Fibroblast of skin of scalp (primary cell): ENCODE measurements at places on chromosomes 13 and 19.
A peak's percentile ranks its signal among the peaks of the same experiment; 100 is the strongest.

- no peak for DNase-seq
These were observed 62.9 kb upstream of the SPATA13 start for GRCh38 chr13:24097667-24098066.

GRCh38 chr13:72931311-72931710, 127.5 kb upstream of the KLF5 start:
- no peak for DNase-seq

DNA sequence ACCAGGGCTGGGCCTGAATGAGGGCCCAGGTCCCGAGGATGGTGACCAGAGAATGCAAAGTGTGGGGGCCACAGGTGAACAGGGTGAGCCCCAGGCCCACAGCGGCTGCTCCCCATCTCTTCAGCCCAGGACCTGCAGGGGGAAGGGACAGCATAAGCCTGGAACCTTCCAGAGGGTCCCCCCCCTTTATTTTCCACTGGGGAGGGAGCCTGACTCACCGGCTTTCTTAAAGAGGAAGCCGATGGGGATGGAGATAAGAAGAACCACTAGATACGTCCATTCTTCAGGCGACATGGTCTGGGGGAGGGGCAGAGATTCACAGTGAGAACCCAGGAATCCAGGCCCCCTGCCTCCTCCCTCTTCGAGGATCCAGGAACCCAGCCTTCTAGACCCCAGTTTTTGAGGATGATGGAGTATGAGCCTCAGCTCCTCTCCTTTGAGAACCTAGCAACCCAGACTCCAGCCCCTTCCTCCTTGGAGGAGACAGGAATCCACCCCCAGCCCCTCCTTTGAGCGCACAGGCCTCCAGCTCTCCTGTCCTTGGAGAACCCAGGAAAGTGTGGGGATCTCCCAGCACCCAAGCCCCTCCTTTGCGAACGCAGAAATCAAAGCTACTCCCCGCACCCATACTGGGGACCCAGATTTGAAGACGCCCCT, 1.0 kb downstream of the MBOAT7 start:
- peak; percentile 33 for DNase-seq

DNA sequence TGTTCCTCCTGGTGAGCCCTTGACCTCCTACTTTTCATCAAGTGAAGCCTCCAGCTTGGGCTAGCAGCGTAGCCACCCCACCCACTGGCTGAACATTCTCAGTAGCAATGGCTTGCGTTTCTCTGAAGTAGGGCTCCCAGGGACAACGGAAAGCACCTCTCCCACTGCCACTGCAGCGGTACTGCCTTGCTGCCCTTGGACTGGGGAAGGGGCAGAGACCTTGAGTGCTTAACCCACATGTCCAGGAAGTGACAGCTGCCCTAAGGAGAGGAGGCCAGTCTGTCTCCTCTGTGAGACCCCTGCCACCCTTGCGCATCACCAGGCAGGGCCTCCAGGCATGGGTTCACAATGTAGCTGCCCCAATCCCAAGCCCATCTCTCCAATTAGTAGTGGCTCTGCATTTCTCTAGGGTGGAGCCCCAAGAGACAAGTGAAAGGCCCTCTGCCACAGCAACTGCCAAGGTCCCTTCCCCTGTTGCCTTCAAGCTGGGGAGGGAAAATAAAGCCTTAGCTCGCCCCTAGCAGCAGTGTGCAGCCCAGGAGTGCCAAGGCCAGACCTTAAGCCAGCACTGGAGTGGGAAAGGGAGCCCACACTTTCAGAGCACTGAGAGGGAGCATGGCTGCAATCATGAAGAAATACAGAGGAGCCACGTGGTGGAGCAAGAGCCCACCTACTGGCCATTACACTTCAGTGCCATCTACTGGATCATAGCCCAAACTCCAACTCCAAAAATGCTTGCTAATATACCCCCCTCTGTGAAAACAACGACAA, 175.9 kb upstream of the TRPC4 start:
- peak; percentile 58 for DNase-seq

DNA sequence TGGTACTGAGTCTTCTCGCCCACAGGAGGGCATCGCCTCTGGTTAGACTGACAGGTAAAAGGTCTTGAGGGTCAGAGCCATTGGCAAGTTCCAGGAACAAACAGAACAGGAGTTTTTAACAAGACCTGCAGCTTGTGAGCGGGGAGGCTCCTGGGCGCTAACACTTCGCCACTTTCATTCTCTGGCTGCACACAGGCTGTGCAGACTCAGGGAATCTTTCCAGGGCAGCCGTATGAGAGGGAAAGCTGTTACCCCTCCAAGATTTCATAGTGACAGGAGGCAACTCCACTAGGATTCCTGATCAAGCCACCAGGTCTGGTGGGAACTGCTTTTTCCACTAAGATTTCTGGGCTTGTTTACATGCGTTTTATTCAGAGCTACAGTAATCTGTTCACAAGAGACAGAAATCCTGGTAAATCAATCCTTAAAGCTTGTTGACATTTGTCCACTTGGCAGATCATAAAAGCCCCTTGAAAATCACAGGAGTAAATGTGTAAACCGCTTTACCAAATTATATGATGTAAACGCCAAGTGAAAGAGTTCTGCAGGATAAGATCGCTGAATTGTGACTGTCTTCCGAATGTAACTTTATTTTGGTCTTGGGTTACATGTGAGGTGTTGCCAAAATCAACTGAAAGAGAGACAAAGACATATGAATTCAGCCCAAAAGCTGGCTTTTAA, 190.6 kb downstream of the MZT1 start:
- DNase-seq: no peak

- no peak for DNase-seq
These were observed 71.4 kb downstream of the DGKH start for GRCh38 chr13:42119875-42120274.

GRCh38 chr19:46404055-46404752, 9.2 kb downstream of the CCDC8 start:
- peak; percentile 45 for DNase-seq

DNA sequence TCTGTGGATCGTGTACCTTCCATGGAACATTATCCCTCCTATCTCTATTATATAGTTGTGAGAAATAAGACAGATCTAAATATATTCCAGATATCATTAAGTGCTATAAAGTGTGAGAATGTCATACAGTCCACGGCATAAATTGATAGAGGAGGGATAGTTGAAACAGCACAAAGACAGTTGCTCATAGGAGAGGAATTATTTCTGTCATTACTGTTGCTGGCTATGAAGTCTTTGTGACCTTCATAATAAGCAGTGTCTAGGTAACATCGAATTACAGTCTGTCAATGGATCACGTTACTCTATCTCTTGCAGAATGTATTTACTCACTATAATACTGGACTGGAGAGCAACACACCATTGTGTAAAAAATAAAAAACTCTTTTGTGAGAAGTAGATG, 671.5 kb upstream of the PCDH20 start:
- no peak for DNase-seq

DNA sequence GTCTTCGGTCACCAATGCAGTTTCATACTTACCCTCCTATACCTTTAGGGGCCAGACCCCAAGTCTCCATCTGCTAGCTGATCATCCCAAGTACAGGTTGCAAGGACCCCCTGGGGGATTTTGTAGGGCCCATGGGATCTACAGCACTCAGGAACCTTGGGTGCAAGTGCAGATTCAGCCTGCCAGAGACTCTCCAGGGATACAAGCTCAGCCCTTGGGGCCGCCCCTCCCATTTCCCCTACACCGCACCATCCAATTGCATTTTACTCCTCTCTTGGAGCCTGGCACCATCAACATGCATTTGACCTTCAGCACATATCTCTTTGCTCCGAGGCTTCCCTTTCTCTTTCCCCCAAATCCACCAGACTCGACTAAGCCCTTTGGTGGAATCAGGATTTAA, 154.7 kb upstream of the ZNF536 start:
- no peak for DNase-seq

DNA sequence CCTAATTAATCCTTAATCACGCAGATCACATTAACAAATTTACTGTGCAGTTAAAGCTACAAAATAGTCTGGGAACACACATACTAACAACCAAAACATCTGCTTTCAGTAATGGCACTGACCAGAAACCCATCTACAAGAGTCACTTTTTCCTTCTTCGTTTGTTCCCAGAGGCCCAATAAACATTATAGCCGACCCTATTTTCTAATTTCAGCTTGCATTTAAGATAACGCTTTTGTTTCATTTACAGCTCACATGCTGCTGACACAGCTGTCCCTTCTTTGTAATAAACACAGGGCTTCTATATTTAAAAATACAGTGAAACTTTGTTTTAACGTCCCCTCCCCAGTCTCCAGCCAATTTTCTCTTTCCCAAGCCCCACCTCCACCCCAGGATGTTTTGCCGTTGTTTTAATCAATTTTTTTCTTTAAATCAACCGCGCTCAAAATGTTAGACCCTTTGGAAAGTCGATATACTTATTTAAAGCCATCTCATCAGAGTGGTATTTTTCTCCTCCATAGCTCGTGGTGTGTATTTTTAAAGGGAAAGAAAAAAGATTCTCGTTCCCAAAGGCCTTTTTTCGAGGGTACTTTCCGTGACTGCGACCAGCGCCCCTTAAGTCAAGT, 1.7 kb upstream of the WBP4 start:
- peak; percentile 11 for DNase-seq

DNA sequence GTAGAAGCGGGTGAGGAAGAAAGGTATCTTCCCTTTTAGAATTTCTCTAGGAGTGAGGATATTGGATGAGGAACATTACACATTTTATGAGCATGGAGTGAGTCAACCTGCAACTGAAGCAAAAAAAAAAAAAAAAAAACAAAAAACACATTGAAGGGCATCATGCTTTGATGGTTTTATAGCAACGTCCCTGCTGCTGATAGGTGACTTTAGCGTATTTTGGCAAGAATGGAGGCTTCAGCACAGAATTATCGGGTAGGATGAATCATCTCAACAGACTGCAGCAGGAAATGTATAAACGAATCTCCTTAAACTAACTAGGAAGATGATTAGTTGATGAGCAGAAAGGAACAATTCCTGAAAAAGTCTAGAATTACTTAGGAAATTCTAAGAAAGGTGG, 1359.6 kb upstream of the ATXN8OS start:
- no peak for DNase-seq

DNA sequence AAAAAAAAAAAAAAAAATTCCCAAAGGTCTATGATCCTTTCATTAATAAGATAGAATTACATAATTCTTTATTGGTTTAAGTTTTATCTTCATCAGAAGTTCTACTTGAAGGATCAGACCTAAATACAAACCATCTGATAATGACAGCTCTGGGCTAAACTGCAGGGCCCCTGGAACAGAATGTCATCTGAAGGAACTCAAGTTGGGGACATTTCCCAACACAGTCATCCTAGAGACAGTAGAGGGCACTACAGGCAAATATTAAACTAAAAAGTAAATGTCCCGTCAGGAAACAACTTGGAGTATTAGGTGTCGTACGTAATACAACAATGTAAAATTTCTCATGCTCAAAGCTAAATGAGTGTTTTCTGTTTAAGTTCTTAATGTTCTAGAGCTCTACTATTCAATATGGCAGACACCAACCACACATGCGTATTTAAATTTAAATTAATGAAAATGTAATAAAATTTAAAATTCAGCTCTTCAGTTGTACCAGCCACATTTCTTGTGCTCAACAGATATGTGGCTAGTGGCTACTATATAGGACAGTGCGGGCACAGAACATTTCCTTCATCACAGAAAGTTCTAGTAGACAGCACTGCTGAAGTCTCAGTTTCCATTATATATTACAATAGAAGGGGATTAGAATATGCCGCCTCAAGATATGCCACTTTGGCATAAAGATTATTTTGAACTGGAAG, 21.8 kb upstream of the NAXD start:
- DNase-seq: peak; percentile 71

DNA sequence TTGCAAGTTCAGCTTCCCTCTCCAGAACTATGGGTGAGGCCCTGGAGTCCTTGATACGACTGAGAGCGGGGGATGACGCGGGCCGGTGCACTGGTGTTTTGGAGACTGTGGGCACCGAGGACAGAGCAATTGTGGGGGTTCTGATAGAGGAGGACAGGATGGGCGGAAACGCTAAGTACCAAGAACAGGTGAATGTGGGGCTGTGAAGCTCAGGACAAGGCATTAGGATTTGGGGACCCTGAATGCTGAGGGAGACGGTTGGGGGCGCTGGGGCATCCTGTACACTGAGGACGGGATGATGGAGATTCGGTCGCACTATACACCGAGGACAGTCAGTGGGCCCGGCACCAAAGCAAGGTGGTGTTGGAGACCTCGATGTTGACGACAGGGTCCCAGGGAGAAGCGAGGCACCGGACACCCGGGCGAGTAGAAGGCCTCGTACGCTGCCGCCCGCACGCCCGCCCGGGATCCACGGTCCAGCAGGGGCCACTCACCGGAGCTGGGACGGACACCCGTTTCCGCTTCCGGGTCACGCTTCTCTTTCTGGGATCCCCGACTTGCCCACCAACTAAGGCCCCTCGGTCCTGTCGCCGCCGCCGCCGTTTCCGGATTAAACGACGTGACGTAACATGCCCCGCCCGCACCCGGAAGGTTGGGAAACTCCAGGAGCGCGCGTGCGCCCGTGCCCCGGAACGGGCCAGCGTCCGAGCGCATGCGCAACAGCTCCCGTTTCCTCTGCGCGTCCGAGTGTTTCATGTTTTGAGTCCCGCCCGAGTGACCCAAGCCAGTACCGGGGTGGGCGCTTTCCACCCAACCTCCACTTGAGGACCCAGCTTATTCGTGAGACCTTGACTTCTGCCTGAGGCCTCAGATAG, at the start of gene CHMP2A:
CHMP2A (minus strand) TSS at position 612 of the 875 bp plus-strand sequence. CDS start 893 bp downstream, outside the sequence.
- peak; percentile 98 for DNase-seq

- DNase-seq: no peak
These were observed 307.9 kb downstream of the HS6ST3 start for GRCh38 chr13:96397807-96398206.
